Left colon (tissue), 2 donors: ENCODE measurements at places on chromosomes 13 and 19.
A peak's percentile ranks its signal among the peaks of the same experiment; 100 is the strongest.

DNA sequence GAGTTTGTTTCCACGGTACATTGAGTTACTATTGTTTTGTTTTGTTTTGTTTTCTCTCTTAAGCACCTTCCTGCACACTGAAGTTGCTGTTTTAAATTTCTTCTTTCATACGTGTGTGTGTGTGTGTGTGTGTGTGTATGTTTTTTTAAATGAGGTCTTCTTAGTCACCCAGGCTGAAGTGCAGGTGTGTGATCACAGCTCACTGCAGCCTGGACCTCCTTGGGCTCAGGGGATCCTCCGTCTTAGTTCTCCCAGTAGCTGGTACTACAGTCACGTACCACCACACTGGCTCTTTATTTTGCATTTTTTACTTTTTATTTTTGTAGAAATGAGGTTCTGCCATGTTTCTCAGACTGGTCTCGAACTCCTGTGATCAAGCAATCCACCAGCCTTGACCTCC is 20.8 kb upstream of the ZNF429 start:
- DNase-seq = no peak

- no peak for DNase-seq
Measured at GRCh38 chr19:30167206-30167868, 204.8 kb upstream of the ZNF536 start.

GRCh38 chr13:32164622-32165268 is 133.2 kb downstream of the FRY start:
- peak; percentile 8 for DNase-seq

DNA sequence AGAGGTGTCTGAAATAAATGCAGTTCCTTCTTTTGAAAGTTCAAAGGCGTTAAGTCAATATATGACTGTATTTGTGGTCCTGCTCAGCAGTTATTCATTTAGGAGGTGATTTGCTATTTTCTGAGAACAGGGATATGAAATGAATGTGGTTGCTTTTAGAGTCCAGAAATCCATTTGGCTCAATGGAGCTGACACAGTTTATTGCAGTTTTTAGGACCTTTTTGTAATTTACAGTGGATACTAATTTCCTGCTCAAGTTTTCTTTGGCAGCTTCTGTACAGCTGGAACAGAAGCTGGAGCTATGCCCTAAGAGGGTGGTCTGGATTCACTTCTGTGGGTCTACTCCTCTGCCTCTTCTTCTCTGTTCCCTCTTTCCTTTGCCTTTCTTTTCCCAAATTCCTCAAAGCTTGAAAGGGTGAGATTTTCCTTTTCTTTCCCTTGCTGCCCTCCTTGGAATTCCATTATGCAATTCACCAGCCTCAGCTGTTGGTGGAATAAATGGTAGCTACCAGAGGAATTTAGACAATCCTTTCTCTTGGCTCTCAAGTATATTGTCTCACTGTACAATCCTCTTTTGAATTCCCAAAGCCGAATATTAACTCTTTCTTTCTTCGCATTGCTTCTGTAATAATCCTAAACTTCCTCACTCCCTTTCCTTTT is 39.9 kb downstream of the ITGBL1 start:
- DNase-seq = no peak

DNA sequence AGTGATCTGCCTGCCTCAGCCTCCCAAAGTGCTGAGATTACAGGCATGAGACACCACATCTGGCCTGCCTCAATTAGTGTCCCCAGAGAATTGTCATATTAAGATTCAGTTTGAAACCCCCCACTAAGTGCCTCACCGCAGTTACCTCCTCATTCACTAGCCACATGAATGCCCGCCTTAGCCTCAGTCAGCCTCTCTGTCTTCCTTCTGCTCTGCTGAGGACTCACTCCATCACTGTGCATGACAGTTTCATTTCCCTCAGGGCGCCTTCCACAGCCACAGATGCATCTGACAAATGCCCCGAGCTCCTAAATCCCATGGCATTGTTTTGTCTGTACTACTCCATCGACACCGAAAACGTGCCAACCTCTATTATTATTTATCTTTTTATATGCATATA is 23.3 kb downstream of the MIPEP start:
- no peak for DNase-seq

- DNase-seq = no peak
Measured at GRCh38 chr13:27408074-27408473, 16.3 kb upstream of the GTF3A start.

- no peak for DNase-seq
Measured at GRCh38 chr19:45529420-45529785, 22.1 kb downstream of the VASP start.

- no peak for DNase-seq
Measured at GRCh38 chr19:14977128-14977527, 2.5 kb downstream of the SLC1A6 start.

- DNase-seq = no peak
Measured at GRCh38 chr13:21636656-21637055, 32.7 kb upstream of the MICU2 start.

- DNase-seq = no peak
Measured at GRCh38 chr13:111121506-111121905, 6.4 kb downstream of the ARHGEF7 start.

DNA sequence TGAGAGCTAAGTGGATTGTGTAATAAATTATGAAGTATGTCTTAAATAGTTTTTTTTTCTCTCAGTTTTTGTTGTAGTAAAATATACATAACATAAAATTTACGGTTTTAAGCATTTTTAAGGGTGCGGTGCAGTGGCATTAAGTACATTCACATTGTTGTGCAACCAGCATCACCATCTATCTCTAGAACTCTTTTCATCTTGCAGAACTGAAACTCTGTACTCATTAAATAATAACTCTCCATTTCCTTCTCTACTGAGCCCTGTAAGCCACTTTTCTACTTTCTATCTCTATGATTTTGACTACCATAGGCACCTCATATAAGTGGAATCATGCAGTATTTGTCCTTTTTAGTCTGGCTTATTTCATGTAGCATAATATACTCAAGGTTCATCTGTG is 87.1 kb downstream of the GJA3 start:
- DNase-seq = no peak

GRCh38 chr19:20250121-20250520 is 83.1 kb downstream of the ZNF486 start:
- DNase-seq = no peak

- DNase-seq = no peak
Measured at GRCh38 chr13:95560387-95560786, 7.9 kb downstream of the CLDN10 start.

DNA sequence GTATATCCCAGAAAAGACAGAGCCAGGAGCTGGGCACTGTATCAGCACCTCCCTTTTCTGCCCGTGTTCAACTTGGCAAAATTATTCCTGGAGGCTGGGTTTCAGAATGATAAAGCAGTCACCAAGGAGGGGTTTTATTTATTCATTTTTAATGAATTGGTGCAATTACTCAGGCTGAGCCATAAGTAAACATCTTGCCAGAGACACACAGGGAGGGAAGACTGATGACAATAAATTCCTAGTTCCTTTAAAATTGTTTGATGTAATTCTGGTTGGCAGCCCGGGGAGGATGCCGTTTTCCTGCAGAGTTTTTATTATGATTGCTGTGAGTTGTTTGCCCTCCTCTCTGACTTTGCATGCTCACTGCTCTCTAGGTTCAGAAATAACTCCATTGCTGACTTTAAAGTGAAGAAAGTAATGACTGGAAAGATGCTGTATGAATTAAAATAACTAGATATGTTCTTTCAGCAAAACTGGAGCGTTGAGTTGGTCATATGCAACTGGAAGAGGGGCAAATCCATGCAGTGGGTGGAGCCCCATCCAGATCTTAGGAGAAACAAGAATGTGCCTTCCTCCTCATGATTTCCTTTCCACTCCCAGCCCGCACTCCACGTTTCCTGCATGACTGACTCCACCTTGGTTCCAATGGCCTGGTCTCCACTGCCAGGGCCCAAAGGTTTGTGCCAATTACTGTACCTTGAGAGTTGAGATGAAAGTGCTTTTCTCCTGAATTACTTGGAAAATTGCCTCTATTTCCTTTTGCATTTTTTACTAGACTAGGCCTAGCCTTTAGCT is 182.1 kb downstream of the RFC3 start:
- no peak for DNase-seq

DNA sequence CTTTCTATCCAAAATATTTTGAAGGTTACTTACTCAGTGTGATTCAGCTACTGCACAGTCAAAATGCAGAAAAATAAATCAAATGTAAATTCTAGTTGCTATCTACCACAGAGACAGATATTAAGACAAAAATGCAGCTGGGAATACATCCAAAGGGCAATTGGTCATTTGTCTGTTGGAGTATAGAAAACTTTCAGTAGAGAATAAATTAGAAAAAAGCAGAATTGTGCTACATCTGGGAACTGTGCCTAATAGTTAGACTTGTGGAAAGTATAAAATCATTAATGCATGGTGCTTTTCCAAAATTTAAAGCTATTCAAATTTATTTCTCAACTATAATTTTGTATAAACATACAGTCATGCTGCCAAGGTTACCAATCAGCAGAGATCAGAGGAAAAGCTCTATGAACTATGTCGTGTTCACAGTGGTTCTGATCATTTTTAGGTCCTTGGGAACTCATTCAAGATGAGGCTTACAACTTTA is 1635.8 kb downstream of the PCDH9 start:
- no peak for DNase-seq

- DNase-seq = no peak
Measured at GRCh38 chr13:100244431-100244830, 155.5 kb downstream of the PCCA start.

- DNase-seq = no peak
Measured at GRCh38 chr19:57267291-57267690, 13.0 kb upstream of the ZNF460 start.

GRCh38 chr19:40261631-40262030 is 23.5 kb downstream of the AKT2 start:
- DNase-seq = no peak

- no peak for DNase-seq
Measured at GRCh38 chr13:105466376-105466775, 1069.1 kb downstream of the EFNB2 start.

DNA sequence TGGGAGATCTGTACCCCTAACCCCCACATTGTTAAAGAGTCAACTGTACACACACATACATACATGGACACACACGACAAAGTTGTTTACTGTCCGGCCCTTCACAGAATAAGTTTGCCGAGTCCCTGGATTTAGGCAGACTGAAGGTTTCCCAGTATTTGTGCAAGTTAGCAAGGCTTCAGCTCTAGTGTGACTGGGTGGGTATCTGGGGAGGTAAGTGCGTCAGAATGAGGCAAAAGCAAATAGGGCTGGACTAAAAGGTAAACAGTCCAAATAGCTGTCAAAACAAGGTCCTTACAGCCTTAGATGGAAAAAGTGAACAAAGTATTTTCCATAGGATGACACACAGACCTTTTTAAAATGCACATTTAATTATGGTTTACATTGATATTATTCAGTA is 228.4 kb upstream of the UFM1 start:
- no peak for DNase-seq

DNA sequence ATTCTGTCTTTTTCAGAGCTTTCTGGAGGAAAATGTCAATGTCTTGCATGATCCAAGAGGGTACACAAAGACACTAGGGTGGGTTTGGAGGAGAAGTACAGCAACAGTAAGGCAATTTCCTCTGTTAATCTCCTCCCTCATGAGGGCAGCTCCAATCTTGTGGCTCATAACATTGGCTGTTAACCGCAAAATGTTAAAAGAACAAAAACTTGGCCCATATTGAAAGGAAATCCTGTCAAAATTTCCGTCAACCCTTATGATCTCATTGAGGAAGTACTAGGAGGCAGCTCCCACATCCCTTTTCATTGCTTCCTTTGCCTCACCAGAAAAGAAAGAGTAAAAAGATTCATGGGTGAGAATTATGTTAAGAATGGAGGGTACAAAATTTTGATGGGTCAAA is 11.6 kb downstream of the OXGR1 start:
- DNase-seq = no peak

DNA sequence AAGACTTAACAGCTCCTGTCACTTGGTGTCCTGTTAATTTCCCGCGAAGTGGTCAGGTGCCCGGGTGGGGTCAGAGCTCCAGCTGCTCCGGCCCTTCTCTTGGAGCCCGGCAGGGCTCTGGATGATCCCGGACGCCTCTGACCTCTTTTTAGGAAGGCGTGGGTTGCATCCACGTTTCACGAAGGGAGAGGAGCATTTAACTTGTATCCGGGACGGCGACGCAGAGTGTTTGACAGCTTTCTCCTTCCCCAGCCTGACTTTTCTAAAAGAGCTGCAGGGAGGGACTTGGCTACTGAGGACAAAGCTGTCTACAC is 656 bp downstream of the ZNF155 start:
- DNase-seq = peak; percentile 19

GRCh38 chr19:45468159-45468651 is 409 bp downstream of the FOSB start:
- DNase-seq = no peak

- DNase-seq = no peak
Measured at GRCh38 chr13:79918620-79919019, 422.3 kb downstream of the SPRY2 start.

GRCh38 chr13:112143046-112143752 is 76.2 kb downstream of the SOX1 start:
- DNase-seq = no peak

DNA sequence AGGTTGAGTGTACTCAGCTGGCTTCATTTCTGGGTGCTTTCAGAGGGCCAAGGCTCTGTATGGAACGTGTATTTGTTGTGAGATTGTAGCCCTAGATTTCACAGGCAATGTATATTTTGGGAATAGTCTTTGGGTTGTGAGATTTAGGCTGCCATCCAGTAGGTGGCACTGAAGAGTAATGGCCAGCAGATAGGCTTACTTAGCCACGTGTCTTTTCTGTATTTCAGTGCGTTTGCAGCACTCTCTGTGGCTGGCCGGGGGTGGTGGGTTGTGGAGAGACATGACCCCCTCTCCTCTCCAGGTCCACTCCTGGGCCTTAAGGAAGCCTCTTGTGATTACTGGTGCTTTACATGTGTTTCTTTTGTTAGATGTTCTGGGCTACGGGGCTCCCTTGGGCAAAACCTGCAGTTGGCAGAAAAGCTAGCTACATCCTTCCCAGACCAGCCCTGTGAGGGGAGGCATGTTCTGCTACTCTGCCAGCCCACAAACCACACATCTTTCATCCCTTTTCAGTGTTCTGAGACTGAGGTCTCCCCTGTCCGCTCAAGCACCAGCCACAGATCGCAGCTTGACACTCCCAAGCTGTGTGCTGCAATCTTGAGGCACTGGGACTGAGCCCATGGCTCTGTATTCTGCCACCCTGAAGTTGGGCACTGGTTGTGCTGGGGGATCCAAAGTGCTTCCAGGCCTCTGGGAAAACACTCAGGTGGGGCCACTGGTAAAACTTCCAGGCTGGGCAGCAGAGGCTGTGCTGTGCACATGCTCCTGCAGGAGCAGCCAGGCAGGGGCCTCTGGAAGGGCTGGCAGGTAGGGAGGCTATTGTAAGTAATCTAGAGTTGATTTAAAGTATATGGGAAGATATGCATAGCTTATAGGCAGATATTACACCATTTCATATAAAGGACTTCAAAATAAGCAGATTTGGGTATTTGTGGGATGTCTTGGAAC is 1096.8 kb upstream of the PCDH20 start:
- no peak for DNase-seq

GRCh38 chr13:48542581-48543341 is 9.9 kb upstream of the RCBTB2 start:
- DNase-seq = peak; percentile 59

GRCh38 chr13:39025433-39025839 is 12.5 kb downstream of the PROSER1 start:
- no peak for DNase-seq
